ENCODE measurements at places on chromosomes 2 and 18. TPM values are rescaled to one million over a fixed set of nuclear protein-coding genes. Genes with fewer than 3 reads are reported as not detected.

DNA sequence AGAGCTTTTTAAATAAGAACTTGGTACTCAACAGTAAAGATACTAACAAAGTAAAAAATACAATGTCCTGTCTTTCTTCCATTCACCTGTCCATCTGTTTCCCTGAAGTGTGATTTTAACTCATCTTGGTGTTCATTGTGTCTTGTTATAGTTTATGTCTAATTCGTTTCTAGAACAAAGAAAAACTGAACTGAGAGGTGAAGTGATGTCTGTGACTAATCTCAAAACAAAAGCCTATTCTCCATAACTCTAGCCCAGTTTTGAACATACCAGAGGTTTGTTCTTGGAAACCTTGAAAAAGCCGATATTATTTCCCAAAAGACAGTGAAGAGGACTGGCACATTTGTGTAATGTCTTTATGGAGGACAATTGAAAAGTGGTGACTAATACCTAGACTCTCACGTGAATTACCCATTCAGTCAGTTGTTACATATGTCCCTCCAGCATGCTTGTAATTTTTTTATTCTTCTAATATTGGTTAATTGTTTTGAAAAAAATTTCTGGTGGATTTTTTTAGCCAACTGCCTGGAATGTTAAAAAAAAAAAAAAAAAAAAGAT lies 725.8 kb downstream of the SATB2 start:
- peak; percentile 25 for DNase-seq

Gene RAPGEF4
- 0.62 TPM for total RNA-seq

DNA sequence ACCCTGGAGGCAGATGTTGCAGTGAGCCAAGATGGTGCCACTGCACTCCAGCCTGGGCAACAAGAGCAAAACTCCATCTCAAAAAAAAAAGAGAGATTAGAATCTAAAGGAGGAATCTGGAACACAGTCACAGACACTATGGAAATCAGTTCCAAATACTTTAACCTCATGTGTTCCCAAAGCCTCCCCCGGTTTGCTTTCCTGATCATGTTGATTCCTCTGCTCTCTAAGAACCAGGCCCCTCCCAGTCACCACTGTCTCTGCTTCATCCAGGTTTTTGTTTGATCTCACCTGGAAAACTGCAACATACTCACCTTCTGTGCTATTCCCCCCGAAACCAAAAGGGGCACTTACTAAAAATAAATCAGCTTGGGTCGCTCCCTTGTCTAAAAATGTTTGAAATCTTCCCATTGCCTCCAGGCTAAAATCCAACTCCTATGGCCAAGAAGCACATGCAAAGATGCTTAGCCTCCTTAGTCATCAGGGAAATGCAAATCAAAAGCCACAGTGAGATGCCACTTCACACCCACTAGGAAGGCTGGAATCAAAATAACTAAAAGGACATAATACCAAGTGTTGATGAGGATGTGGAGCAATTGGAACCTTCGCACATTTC lies 6.2 kb upstream of the NEU2 start:
- peak; percentile 86 for DNase-seq

Gene GNAL
- total RNA-seq, result 3.6 TPM

DNA sequence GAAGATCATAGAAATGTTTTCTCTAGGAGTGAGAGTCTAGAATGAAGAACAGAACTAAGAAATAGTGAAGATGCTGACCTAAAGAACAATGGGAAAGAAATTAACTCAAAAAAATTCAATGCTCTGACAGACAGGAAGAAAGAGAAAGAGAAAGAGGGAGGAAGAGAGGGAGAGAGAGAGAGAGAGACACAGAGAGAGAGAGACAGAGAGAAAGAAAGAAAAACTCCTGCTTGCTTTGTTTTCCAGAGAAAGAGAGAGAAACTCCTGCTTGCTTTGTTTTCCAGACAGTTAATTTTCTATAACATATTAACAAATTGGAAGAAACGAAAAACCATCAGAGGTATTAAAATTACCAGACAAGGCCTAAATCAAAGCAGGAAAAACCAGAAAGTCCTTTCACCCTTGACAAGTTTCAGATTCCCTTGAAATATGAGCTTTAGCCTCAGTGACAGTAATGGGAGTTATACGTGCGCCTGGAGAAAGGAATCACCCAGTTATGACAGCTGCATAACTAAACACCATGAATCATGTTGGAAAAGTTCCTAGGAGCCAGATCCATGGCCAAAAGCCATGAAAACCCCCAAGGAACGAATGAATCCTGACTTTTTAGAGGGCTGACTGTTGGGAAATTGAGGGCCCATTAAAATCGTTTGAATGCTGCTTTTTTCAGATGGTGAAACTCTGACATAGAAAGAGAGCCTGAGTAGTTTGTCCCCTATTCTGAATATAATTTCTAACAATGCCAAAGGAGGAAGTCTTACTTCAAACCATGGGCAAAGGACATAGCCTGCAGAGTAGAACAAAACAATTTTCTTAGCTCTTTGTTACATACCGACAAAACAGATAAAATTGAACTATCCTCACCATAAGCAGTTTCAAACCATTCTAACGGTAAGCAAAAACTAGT lies 228.6 kb upstream of the CHST9 start:
- peak; percentile 87 for DNase-seq

DNA sequence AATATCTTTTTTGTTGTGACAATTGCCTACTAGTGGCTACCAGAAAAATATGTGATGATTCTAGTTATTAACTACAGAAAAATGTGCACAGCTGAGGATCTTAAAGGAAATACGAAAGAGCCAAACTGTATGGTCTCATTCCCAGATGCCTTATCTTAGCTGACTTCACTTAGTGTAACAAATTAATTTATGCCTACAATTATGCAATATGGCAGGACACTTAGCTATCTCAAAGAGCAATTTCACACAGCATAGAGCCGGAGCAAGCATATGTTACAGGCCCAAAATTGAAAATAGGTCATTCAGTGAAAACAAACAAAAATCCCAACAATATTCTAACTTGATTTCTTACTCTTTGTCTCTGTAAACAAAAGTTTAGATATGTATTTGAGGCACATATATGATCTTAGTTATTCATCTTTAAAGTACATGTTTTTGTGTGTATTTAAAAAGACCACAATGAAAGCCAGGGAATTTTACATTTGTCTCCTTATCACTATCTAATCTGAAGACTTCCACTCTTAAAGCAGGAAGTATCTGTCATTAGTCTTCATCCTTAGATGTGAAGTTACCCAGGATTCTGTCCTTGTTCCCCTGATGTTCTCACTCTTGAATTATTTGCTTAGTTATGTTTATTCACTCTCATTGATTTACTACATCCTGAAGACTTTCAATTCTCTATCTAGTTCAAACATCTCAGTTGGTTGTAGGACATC lies 1579.0 kb upstream of the NXPH2 start:
- peak; percentile 2 for DNase-seq

DNA sequence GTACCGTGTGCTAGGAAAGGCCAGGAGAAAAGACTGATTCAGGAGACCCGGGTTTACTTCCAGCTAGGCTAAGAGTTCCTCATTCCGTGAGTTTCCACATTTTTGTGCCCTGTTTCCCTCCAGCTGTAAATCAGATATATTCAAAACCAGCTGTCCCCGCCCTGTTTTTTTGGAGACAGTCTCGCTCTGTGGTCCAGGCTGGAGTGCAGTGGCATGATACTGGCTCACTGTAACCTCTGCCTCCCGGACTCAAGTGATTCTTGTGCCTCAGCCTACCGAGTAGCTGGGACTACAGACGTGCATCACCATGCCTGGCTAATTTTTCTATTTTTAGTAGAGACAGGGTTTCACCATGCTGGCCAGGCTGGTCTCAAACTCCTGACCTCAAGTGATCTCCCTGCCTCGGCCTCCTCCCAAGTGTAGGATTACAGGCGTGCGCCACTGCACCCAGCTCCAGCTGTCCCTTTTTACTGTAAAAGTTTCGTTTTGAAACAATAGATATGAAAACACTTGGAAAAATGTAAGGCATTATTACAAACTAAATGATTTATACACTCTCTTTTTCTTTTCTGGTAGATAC lies 112.8 kb upstream of the SEC11C start:
- no peak for DNase-seq

Gene STK36
- total RNA-seq, result 42.6 TPM

Gene GDF7
- total RNA-seq, result 1.9 TPM

DNA sequence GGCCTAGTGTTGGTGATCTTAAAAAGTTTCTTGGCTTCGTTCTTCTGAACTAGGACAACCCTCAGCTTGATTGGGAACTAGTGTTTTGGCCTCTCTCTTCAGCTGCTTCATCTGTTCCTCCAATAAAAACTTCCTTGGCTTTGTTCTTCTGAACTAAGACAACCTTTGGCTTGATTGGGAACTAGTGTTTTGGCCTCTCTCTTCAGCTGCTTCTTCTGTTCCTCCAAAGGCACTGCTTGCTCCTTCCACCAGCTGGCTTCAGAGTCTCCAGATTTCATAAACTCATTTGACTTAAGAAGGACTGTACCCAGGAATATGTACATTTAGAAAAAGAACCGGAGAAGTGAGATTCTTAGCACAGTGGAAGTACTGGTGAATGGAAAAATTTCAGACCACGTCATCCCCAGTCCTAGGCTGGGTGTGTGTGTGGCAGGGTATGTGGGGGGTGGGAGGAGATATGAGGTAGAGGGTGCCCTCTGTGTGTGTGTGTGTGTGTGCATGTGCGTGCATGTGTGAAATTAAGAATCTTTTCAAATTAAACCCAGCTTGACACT lies 20.4 kb downstream of the IL1R2 start:
- no peak for DNase-seq

- DNase-seq, result no peak
These were observed 31.6 kb downstream of the LIMS1 start for GRCh38 chr2:108565778-108566375.

- no peak for DNase-seq
These were observed 276.1 kb upstream of the HDAC4 start for GRCh38 chr2:239676716-239677452.

Gene GPR155
- 11.0 TPM for total RNA-seq

Gene FKBP1B
- total RNA-seq, result 19.4 TPM

DNA sequence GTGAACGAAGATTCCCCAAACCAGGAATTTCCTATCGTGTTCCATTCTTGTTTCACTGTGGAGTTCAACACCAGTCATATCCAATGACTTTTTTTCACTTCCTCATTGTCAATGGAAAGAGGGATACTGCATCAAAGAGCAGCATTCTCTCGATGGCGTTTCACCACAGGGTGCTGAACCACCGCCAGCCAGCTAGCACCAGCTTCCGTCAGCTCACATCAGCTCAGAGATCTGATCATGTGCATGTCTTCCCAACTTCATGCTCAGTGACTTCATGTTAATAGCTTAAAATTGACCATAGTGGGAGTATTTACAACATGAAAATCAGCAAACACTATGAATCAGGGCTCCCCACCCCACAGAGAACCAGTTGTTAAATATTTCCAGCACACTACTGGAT lies 359.9 kb downstream of the TNS1 start:
- DNase-seq, result no peak

- no peak for DNase-seq
These were observed 136.7 kb downstream of the CCBE1 start for GRCh38 chr18:59560556-59560955.

DNA sequence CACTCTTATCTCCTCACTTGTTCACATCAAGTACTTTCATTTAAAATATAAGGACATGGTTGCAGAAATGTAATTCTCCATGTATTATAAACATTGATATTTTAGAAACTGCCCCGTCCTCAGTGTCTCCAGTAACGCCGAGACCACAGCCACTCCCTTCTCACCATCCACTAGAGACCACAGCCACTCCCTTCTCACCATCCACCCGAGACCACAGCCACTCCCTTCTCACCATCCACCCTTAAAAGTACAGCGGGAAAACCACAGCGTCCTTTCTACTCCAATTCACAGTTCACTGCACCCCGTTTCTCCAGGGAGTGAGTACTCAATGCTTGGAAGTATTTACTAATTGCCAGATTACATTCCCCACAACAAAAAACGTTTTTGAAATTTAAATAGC lies 1452.2 kb upstream of the ACVR2A start:
- DNase-seq, result no peak

Gene PECR
- total RNA-seq, result 17.0 TPM

- peak; percentile 79 for DNase-seq
These were observed 97.2 kb upstream of the OTOS start for GRCh38 chr2:240237609-240238174.

Gene LAMA1
- 18.3 TPM for total RNA-seq

GRCh38 chr2:9032536-9033255 lies 29.2 kb upstream of the MBOAT2 start:
- no peak for DNase-seq

GRCh38 chr18:22166069-22166950 lies 3.1 kb upstream of the GATA6 start:
- DNase-seq, result no peak
